GF-D8 (cell line): ENCODE measurements at places on chromosomes 5 and 9.

- DNase-seq: no peak
Measured at GRCh38 chr5:14109771-14110170, 33.4 kb upstream of the TRIO start.

GRCh38 chr5:43336159-43336558 is 22.9 kb upstream of the HMGCS1 start:
- no peak for DNase-seq

DNA sequence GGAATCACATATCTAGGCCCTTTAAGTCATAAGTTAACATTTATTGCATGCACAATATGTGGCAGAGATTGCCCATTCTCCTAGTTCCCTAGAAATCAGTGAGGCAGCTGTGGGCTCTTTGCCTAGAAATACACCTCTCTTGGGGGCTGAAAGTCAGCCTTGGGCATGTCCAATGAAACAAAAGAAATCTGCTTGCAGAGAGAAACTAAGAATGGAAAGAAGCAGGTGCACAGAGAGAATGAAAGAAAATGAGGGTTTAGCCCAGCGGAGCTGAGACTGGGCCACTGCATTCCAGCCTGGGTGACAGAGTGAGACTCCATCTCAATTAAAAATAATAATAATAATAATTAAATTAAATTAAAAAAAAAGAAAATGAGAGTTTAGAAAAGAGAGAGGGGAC is 57.3 kb upstream of the DAB2 start:
- no peak for DNase-seq

DNA sequence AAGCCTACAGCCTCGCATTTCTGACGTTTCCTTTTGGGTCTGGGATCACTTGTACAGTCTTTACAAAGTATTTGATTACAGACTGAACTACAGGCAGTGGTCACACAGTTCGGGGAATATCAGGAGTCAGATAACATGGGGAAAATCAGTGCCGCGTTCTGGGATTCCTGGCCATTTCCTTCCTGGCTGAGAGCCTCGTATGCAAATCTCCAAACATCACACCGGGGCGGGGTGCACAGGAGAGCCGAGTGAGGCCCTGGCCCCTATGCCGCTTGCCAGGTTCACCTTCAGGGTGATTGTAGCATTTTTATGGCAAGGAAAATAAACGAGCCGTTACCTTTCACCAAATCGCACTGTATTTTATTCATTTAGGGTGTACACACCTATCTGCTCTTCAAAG is 29.6 kb upstream of the SLC9A3 start:
- DNase-seq: no peak
